ENCODE measurements at places on chromosomes 16 and 17.

GRCh38 chr16:55570159-55570558 lies 3.7 kb downstream of the CAPNS2 start:
- DNase-seq = no peak

GRCh38 chr16:27383556-27384243 lies 18.3 kb upstream of the IL21R start:
- no peak for DNase-seq

- no peak for DNase-seq
Observed at GRCh38 chr17:74619077-74619673, 4.4 kb downstream of the CD300E start.

DNA sequence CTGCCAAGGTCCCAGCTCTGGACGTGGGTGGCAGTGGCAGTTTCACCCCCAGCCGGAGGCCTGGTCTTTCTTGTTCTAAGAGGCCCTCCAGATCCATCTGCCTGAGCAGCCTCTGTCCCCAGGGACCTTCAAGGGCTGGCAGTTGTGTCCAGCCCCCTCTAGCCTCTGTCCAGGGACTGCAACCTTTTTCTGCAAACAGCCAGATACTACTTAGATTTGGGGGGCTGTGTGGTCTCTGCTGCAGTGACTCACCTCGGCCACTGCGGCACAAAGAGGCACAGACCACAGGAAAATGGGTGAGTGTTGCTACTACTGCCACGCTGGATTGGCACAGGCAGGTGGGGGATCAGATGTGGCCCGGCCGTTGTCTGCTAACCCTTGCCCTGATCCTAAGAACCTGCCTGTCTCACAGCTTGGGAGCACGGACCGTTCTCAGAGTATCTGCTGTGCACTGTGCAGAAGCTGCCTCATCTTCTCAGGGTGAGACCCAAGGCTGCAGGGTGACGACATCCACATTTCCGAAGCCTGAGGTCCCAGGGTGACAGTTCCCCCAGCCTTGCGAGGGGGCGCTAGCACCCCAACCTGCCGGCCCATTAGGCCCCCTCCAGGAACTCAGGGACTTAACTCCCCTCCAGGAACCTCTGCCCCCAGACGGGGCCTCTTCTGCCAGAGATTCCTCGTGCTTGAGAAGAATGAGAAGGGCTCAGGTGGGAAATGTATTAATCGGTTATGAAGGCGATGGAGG lies 27.6 kb downstream of the MXRA7 start:
- DNase-seq = no peak

DNA sequence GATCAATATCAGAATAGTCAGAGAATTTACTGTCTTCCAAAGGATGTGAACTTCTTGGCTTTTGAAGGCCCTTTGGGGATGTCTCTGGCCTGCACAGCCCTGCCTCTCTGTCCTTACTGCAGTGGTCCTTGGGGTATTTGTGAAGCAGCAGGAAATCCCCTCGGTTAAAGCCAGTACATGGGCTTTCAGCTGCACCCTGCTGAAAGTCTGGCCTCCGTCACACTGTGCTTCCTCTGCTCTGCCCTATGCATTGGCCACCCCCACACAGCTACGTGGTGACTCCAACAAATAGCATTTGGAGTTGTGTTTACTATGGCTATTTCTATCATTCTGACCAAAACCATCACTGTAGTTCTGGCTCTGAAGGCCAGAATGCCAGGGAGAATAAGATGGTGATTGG lies 21.2 kb downstream of the SYCE1L start:
- no peak for DNase-seq

- no peak for DNase-seq
Observed at GRCh38 chr17:4919511-4920047, 12.5 kb upstream of the GP1BA start.

GRCh38 chr17:21037117-21037803 lies 5.6 kb downstream of the USP22 start:
- DNase-seq = no peak

GRCh38 chr17:19739241-19740201 lies 8.6 kb downstream of the ALDH3A1 start:
- DNase-seq = no peak

- no peak for DNase-seq
Observed at GRCh38 chr17:30701498-30701989, 122.9 kb downstream of the CRLF3 start.

DNA sequence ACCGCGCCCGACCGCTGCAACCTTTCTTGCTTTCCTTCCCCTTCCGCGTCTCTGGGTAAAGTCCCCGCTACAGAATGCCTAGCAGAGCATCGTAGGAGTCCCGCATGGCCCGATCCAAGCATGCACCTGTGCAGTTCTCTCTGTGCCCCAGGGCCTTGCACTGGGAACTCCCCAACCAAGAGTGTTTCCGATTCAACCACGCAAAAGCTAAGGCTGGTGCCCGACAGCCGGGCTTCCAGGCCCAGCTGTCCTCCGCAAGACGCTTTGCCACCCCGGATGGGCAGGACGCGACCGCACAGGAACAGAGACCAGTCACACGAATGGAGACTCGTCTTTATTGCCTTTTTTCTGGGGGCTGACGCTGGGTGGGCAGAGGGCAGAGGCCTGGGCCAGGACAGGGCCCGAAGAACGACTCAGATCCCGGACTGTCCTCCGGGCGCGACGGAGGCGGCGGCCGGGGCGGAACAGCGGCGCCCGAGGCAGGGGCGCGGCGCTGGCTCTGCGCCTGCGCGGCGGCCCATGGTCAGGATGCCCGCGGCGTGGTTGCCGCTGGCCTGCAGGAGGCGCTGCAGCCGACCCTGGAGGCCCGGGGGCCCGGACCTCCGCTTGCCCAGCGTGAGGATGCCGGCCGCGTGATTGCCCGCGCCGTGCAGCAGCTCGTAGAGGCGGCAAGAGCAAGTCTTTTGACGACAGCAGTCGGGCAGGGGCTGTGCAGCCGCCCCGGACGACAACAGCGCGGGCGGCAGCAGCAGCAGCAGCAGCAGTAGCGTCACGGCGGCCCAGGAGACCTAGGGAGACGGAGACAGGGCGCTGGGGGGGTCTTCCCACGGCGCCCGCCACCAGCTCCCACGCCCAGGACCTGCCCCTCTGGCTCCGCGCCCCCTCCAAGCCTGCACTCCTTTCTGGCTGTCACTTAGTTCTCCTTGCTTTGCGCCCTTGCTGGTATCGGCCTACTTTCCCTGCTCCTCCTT lies 1.2 kb downstream of the HCRT start:
- peak; percentile 72 for DNase-seq

DNA sequence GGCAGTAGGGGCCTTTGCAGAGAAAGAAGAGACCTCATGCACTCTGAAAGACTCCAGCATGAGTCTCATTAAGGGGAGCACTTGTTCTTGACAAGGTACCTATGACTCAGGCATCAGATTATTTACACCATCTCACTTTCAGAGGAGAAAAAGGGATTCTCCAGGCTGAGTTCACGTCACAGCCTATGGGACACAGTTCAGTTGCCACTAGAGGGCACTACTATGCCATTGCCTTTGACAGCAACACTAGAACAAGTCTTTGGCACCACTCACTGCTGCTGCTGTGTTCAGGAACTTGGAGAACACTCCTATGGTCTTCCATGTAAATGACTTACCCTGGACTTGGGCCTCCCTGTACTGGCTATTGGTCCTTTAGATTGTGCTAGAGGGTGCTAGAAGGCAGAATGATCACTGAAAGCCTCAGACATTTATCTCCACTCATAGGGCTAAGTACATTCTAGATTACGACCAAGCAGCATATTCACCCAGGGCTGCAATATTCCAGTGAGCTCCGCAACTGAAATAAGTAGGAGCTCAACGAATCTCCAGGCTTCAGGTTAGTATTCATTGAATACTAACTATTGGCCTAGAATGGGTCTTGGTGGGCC lies 225.1 kb upstream of the CA10 start:
- no peak for DNase-seq

DNA sequence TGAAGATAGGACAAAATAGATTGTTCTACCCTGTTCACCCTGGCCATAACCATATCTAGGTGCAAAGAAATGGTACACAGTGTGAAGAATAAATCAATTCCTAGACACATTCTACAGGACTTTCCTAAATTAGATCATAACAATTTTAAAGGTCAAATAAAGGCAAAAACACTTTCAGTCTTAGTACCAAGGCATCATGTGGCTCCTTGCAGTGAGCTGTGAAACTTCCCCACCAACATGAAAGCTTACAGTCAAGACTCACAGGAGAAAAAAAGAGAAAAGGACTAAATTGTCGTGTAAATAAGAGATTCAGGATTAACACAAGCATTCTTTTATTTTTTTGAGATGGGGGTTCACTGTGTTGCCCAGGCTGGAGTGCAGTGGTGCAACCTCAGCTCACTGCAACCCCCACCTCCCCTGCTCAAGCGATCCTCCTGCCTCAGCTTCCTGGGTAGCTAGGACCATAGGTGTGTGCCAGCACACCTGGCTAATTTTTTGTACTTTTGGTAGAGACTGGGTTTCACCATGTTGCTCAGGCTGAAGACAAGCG lies 14.2 kb downstream of the NSMCE1 start:
- DNase-seq = no peak

DNA sequence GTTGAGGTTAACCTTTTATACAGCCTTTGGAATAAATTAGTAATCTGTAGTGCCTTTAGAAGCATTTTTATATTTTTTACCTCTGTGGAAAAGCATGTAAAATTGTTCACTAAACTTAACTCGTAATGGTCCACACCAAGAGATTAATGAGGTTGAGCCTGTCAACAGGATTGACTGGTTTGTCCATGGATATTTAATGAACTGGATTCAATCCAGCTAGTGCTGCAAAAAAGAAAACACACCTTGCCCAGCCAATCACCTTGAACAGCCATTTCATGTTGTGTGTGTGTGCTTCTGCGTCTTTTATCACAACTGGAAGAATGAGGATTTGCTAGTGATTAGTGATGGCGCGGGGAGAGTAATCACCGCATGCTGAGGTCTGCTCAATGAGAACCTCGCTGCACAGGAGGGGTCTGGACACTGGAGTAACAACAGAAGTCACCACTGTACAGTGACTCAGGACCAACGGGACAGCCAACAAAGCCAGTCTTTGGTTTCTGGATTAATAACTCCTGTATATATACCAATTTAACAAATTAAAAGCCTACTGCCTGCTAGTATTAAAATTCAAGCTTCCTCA lies 33.7 kb downstream of the LITAFD start:
- DNase-seq = no peak

- no peak for DNase-seq
Observed at GRCh38 chr17:60164697-60165096, 14.9 kb downstream of the CA4 start.

DNA sequence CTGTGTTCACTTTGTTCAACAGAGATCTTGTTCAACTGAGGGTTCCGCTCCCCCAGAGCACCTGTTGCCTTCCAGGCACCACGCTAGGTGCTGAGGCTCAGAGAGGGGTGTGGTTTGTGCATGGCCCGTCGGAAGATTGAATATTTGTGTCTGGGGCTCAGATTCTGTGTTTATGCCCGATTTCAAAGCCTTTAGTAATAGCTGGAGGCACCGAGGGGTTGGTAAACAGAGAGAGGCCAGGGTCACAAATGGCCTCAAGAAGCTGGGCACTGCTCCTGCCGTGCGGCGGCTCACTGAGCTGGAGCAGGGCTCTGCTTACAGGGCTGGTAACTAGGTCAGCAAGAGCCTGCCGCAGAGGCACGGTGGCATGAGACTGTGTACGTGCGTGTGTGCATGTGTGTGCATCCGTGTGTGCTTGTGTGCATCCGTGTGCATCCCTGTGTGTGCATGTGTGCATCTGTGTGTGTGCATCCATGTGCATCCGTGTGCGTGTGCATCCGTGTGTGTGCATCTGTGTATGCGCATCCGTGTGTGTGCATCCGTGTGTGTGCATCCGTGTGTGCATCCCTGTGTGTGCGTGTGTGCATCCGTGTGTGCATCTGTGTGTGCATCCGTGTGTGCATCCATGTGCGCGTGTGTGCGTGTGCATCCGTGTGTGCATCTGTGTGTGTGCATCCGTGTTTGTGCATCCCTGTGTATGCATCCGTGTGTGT lies 5.4 kb downstream of the ITGAE start:
- no peak for DNase-seq

GRCh38 chr17:73255671-73256181 lies 6.0 kb downstream of the CPSF4L start:
- DNase-seq = peak; percentile 40

DNA sequence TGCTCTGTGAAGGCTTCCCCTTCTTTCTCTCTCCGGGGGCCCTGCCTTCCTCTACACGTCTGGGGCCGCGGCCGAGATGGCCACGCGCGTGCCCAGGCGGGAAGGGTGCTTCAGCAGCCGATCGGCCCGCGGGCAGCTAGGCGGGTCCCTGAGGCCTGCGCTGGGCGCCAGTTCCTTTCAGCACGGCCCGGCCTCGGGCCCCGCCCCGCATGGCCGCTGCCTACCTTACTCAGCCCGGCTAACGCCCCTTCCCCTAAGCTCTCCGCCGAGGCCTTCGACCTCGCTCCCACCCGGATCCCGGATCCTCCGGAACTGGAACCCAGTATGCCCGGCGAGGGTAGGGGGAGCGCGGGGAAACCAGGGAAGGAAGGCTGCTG lies 335 bp downstream of the TMEM11 start:
- DNase-seq = peak; percentile 12

DNA sequence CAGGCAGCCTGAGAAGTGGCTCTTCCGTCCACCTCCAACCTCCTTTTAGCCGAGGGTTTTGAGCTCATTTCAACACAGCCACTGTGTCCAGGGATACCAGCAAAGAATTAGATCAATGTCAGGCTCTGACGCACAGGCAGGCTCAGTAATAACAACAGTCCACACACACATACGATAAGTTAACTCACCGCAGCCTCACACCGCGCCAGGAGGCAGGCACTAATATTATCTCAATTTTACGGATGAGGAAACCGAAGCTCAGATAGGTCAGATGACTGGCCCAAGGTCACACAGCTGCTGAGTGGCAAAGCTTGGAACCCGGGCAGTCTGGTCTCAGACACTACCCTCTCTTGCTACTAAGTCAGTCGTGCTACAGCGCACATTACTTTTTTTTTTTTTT lies 22.9 kb downstream of the ABR start:
- DNase-seq = no peak

- DNase-seq = no peak
Observed at GRCh38 chr17:59381716-59382570, 50.5 kb downstream of the YPEL2 start.

DNA sequence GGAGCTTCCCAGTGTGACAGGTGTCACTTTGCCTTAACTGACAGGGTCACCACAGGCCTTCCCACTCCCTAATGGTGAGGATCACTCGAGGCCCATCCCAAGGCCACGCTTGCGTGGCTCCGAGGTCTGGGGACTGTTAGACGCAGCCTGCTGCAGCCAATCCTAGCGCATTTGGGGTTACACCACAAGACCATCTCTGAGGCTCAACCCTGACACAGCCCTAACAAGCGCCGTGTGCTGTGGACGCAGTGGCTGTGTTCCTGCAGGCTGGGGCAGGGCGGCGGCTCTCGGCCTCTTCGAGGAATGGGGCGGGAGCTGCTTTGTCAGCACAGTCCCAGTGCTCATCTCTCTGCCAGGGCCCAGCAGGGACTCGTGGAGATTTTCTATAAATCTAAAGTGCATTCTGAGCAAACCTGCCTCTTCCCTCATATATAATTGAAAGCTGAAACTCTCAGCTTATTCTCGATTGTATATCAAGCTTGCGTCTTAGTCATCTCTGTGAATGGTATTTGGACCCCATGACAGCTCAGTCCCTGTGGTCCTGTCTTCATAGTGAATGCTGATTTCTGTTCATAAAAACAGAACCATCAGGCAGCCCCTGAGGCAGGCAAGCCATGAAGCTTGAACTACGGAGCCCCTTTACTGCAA lies 65.8 kb upstream of the CHMP6 start:
- DNase-seq = no peak

- DNase-seq = peak; percentile 32
Observed at GRCh38 chr16:11258553-11259492, 2.8 kb upstream of the SOCS1 start.

Measured in activated CD4-positive, alpha-beta T cell treated with anti-CD3 and anti-CD28 coated beads, Interleukin-2, amount 50 U/mL, for 24 hours (primary cell).